Fibroblast of lung (primary cell): ENCODE measurements at places on chromosomes 4 and X.

- peak; percentile 24 for DNase-seq
Observed at GRCh38 chr4:108058685-108059440, 69.2 kb downstream of the HADH start.

GRCh38 chrX:133607419-133608348 lies 192.4 kb upstream of the GPC4 start:
- no peak for DNase-seq

GRCh38 chr4:110933341-110933740 lies 310.5 kb upstream of the PITX2 start:
- DNase-seq: no peak

DNA sequence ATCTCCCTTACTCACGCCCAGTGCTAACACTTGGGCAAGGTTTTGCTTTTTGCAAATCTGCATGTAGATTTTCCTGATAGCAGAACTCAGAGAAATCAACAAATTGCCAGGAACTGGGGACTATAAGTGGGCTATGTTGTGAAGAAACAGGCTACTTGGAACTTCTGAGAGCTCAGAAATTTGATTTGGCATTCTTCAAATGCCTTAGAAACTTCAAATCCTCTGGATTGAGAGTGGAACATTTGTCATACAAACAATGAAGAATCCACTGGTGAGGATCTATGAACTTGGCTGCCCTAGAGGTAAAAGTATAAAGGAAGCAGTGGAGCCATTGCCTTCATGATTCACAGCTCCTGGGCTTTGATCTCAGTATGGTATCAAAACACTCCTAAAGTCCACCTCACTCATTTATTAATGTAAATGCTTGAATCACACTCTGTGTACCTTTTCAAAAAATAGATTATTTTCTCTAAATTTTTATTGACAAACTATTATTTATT lies 126.0 kb downstream of the GLRA3 start:
- DNase-seq: no peak

DNA sequence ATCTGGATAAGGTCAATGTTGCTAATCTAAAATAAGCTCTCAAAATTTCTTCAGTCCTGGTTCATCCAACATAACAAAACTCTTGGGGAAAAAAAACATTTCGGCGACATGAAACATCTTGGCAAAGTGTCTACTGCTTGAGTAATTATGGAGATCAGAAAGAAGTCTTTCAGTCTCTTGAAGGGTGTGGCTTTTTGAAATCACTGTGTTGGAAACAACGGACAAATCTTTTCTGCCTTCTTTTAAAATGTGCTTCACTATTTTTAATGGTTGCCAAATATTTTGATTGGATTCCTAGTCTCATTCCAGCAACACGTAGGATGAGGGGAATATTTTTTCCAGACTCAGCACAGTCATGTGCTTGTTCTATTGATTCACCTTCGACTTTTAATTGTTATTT lies 138.6 kb downstream of the KLHL8 start:
- DNase-seq: no peak

GRCh38 chr4:107835406-107835805 lies 10.7 kb downstream of the SGMS2 start:
- DNase-seq: peak; percentile 54

GRCh38 chrX:41822892-41823291 lies 98.9 kb downstream of the GPR82 start:
- no peak for DNase-seq

DNA sequence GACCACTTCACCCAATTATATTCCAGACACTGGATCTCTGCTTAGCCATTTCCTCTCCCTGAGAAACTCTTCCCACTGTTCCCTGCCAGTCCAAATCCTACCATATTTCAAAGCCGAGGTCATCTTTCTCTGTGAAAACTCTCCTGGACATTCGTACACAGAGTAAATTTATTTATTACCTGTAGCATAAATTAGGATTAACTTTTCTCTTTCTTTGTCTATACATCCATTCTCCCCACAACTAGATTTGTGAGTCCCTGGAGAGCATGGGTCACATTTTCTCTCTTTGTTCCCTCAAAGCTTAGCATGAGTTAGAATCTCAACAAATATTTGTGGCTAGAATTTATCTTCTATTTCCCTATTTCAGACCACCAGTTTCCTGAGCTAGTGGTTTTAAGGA lies 27.8 kb upstream of the SMIM10 start:
- no peak for DNase-seq

GRCh38 chr4:147927377-147928137 lies 195.7 kb downstream of the ARHGAP10 start:
- peak; percentile 46 for DNase-seq

DNA sequence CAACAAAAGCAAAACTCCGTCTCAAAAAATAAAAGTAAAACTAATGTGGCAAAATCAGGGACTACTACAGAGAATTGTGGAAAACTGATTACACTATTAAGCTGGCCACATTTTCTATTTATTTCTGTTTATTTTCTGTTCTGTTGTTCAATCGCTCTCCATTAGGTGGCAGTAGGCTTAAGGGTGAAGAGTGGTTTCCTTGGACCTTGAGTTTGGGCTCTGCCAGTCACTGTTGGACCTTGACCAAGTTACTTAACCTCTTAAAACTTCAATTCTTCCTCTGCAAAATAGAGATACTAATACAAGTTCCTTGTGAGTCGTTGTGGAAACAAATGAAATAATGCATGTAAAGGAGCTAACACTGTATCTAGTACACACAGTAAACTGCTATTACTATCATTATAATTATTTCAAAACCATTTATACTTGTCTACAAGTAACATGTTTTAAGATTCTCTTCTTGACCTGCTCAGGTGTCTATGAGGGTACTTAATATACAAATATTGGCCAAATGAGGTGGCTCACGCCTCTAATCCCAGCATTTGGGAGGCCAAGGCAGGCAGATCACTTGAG lies 15.2 kb downstream of the HSD17B11 start:
- DNase-seq: peak; percentile 92

- no peak for DNase-seq
Observed at GRCh38 chr4:151260526-151260925, 16.4 kb upstream of the PRSS48 start.

GRCh38 chrX:118392716-118393115 lies 46.8 kb downstream of the WDR44 start:
- peak; percentile 44 for DNase-seq

GRCh38 chrX:40099055-40099958 lies 1.5 kb upstream of the BCOR start:
- DNase-seq: no peak

DNA sequence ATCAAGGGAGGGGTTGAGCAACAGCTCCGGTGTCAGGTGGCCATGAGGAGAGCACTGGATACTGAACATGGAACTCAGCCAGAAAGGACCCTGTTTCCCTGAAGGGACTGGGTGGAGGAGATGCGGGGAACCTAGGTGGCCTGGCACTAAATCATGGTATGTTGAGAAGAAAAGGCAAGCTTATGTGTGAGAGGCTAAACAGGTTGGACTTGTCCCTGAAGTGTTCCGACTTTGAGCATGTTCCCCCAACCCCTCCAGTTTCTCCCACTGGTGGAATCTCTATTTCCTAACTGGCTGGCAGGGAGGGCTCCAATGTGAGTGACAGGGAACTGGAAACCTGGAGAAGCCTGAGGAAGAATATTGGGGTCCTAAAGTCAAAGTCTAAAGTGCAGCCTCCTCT lies 69.5 kb downstream of the PLAC1 start:
- DNase-seq: no peak
